ENCODE measurements at places on chromosomes 2 and 18.

- H3K27ac ChIP-seq = no peak overlapping the region
- no peaks in the 10 kb centered on the region for H3K27me3 ChIP-seq
- DNase-seq = no peak
- peaks cover 4% of the 10 kb centered on the region for H3K4me1 ChIP-seq
- H3K36me3 ChIP-seq = peaks cover 8% of the 10 kb centered on the region
These were observed 102.8 kb downstream of the CAPN13 start for GRCh38 chr2:30704309-30705020.

GRCh38 chr2:237549643-237550415 lies 16.5 kb upstream of the PRLH start:
- H3K27ac ChIP-seq = no peak overlapping the region
- DNase-seq = no peak
- H3K4me1 ChIP-seq = no peaks in the 10 kb centered on the region

DNA sequence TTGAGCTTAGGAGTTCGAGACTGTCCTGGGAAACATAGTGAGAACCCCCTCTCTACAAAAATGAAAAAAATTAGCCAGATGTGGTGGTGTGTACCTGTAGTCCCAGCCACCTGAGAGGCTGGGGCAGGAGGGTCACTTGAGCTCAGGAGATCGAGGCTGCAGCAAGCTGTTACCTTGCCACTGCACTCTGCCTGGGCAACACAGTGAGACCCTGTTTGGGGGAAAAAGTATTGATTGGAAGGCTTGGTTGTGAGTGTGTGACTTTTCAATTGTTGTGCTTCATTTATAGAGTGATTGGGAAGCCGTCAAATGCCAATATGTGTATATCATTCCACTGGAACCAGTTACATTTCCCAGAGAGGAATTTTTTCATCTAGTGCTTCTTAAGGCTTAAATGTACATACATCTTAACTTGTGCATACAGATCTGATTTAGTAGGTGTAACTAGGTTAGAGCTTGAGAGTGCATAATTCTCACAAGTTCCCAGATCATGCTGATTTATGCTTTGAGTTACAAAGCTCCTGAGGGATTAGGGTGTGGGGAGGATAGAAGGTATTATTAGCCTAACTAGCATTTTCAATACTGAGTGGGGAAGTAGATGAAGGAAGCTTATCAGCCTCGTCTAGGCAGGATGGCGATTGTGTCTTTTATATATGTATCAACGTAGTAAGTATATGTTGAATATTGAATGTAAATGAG lies 15.3 kb downstream of the WDR43 start:
- no peak for DNase-seq
- H3K27me3 ChIP-seq = no peaks in the 10 kb centered on the region
- H3K36me3 ChIP-seq = peaks cover 42% of the 10 kb centered on the region
- H3K4me1 ChIP-seq = peaks cover 10% of the 10 kb centered on the region
- no peak overlapping the region for H3K4me3 ChIP-seq

- H3K4me1 ChIP-seq = no peaks in the 10 kb centered on the region
- no peaks in the 10 kb centered on the region for H3K27me3 ChIP-seq
- no peak overlapping the region for H3K4me3 ChIP-seq
- no peaks in the 10 kb centered on the region for H3K36me3 ChIP-seq
- no peak overlapping the region for H3K27ac ChIP-seq
- DNase-seq = no peak
These were observed 75.4 kb downstream of the CSRNP3 start for GRCh38 chr2:165544897-165545296.

GRCh38 chr18:58603375-58604067 lies 25.4 kb downstream of the ALPK2 start:
- no peaks in the 10 kb centered on the region for H3K27me3 ChIP-seq
- DNase-seq = no peak
- no peak overlapping the region for H3K27ac ChIP-seq

GRCh38 chr2:111049792-111050640 lies 70.7 kb upstream of the BCL2L11 start:
- no peak overlapping the region for H3K27ac ChIP-seq
- no peak for DNase-seq
- H3K36me3 ChIP-seq = no peaks in the 10 kb centered on the region
- no peak overlapping the region for H3K4me3 ChIP-seq
- H3K4me1 ChIP-seq = peaks cover 12% of the 10 kb centered on the region

GRCh38 chr2:137118140-137118539 lies 352.8 kb downstream of the THSD7B start:
- H3K27me3 ChIP-seq = peaks cover 2% of the 10 kb centered on the region
- no peaks in the 10 kb centered on the region for H3K36me3 ChIP-seq
- H3K4me3 ChIP-seq = no peak overlapping the region
- H3K4me1 ChIP-seq = no peaks in the 10 kb centered on the region

DNA sequence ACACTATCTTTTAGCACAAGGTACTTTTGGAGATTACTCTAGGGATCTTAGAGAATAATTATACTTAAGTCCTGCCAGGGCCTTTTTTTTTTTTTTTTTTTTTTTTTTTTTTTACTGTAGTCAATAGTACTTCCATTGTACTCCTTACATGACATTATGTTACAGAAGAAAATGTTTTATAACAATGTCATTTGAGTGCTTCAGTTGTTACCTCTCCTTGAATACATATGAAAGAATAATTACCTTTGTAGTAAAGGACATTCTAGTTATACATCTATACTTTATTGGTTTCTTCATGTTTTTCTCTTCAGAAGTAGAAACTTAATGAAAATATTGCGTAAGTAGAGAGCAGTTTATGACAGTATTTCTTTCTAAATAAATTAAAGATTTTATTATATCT lies 834.9 kb downstream of the DPP10 start:
- H3K4me1 ChIP-seq = no peaks in the 10 kb centered on the region
- no peaks in the 10 kb centered on the region for H3K36me3 ChIP-seq
- no peaks in the 10 kb centered on the region for H3K27me3 ChIP-seq
- no peak overlapping the region for H3K27ac ChIP-seq
- no peak overlapping the region for H3K4me3 ChIP-seq

DNA sequence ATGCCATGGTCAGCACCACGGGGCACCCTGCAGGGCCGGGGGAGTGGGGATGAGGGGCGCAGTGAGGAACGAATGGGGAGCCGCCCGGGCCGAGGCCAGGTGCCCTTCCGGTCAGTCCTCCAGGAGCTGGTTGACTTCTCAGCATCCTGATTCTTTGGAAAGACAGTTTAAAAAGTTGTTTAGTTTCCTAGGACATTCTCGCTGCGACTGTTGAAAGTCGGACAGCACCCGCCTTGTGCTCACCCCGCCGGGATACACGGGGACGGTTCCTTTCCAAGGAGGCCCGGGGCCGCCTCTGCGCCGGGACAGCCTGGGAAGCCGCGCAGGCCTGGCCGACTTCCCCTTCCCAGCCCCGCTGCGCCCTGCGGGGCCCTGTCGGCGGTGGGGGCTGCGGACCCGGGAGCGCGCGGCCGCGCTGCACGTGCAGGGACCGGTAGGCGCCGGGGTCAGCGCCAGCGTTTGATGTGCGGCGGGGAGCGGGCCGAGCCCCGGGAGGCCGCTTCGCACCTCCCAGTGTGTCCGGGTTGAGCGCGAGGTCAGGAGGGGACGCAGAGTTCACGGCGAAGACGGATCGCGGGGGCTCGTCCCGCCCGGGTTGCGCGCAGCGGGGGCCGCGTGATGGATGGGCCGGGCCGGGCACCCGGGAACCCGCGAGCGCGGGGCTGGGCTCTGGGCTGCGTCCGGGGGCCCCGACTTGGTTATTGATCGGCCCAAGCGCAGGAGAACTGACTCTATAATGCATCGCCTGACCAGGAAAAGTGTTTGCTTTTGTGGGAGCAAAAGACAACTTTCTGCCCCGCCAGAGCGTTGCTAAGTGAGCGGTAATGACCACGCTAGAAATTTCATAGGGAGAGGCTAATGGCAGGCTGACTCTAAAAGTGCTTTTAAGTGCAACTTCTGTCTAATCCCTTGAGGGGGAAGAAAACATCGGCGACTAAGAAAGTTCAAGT lies 28.0 kb upstream of the SMIM21 start:
- peaks cover 17% of the 10 kb centered on the region for H3K27me3 ChIP-seq
- peaks cover 2% of the 10 kb centered on the region for H3K36me3 ChIP-seq
- no peak for DNase-seq
- H3K4me1 ChIP-seq = no peaks in the 10 kb centered on the region
